CD4-positive, alpha-beta T cell treated with Interleukin-10 for 1 hour (primary cell): ENCODE measurements at places on chromosomes 7 and 10.
A peak's percentile ranks its signal among the peaks of the same experiment; 100 is the strongest.

DNA sequence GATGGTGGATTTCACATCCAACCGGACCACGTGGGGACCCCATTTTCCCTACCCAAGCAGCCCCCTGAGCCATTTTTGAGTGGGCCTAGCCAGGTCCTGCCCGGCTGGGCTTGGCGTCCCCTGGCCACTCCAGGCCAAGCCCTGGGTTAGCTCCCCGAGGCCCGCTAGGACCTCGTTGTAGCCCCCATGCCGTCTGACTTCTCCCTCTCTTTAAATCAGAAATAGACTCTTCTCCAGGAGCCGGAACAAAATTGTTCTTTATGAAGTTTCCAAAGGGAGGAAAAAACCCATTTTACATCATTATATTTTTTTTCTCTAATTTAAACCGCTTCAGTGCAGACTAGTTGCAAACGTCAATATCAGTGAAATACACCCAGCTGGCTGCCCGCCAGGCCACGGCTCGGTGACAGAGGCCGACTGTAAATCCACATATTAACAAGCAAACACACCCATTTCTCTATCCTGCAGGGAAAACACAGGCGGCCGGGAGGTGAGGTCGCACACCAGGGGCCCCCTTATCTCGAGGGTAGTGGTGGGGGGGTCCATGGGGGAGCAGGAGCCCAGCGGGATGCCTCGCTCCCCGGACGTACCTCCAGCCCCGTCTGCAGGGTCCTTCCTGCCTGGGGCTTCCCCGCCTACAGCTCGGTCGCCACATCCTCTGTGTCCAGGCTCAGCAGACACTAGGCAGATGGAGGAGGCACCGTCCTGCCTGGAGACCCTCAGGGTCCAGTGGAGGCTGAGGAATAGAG is 72.7 kb downstream of the ELFN1 start:
- DNase-seq = peak; percentile 34

DNA sequence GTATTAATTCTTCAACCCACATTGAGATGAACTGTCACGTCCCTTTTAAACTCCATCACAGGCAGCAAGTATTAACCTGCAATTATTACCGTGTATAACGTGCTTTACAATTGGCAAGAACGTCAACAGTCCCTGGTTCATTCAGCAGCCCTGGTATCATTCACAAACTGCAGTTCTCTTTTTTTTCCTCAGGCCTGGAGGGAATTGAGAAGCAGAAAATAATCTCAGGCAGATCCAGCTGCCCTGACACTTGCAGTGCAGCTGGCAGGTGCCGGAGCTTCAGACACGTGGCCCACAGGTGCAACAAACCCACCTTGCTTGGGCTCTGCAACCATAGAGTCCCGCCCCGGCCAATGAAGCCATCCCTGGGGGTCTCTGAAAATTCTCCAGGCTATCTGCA is 137.3 kb downstream of the PLXNA4 start:
- DNase-seq = no peak

DNA sequence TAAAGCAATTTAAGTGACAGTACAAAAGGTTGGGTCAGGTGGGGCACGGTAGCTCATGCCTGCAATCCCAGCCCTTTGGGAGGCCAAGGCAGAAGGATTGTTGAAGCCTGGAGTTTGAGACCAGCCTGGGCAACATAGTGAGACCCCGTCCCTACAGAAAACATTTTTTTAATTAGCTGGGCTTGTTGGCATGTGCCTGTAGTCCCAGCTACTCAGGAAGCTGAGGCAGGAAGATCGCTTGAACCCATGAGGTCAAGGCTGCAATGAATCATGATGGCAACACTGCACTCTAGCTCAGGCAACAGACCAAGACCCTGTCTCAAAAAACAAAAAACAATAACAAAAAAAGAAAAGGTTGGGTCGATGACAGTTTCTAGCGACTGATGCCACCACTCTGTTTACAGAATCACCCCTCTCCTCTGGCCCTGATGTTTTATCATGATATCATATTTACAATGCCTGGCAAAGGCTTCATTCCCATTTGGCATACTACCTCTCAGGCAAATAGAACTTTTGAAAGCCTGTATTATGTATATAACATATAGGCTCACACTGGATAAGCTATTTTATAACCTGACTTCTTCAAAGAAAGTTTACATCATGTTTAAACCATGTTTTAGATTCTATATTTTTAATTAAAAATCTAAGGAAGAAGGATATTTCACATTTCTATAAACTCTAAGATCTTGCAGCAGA is 558 bp upstream of the ABCC2 start:
- DNase-seq = no peak

DNA sequence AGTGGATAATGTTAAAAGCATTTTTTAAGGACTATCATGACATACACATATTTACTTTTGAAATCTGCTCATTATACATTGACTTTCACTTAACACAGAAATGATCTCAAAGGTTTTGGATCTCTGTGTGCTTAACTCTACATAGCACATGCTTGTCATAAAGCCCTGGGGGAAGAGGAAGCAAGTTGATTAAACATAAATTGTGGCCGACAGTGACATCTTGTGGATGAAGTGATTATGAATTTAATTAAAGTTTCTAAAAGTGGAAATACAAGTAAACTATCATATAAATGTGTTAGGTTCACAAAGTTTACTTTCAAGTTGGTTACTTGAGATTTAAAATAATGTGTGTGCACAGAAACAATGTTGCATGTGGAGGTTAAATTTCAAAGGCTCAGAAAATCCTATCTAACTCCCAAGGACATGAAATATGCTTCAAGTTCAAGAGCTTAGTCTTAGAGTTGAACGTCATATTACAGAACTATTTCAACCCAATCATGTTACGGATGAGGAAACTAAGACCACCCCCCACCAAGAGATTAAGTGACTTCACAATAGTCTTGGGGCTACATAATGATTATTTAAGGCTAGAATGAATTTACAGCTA is 1247.8 kb downstream of the GATA3 start:
- peak; percentile 58 for DNase-seq
